Activated naive CD8-positive, alpha-beta T cell treated with anti-CD3 and anti-CD28 coated beads for 36 hours (primary cell): ENCODE measurements at places on chromosomes 16 and 17. TPM values are rescaled to one million over a fixed set of nuclear protein-coding genes. Genes with fewer than 3 reads are reported as not detected.
A peak's percentile ranks its signal among the peaks of the same experiment; 100 is the strongest.

The CFAP97D1 gene
- total RNA-seq, result not detected

DNA sequence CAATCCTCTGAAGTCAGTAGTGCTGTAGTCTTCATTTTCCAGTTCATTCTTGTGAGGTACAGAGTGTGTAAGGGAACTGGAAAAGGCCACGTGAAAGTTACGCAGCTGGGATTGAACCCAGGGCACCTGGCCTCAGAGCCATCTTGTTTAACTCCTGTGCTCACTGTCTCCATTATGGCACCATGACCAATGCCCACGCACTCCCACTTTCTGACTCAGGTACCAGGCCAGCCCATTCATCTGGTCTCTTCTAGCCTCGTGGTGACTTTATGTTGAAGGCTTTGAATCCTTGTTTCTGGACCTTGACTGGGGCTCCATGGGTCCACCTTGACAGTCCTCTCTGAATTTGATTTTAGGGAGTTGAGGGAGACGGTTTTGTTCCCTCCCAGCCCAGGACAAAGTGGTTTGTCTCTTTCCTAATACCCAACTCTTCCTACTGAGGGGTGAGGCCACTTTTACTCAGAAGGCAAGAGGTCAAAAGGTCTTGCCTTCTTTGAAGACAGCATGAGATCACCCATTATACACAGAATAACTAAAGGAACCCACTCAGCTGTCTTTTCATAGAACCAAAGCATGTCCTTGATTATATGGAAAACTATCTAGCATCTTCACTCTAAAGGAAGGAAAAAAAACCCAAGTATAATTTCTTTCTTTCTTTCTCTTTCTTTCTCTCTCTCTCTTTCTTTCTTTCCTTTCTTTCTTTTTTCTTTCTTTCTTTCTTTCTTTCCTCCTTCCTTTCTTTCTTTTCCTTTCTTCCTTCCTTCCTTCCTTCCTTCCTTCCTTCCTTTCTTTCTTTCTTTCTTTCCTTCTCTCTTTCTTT, 50.0 kb downstream of the OTOA start:
- DNase-seq, result no peak

GRCh38 chr17:67992548-67993152, 3.6 kb downstream of the C17orf58 start:
- DNase-seq, result no peak

- DNase-seq, result no peak
These were observed 7.8 kb upstream of the BIRC5 start for GRCh38 chr17:78206298-78206697.

GRCh38 chr17:27810211-27810901, 10.0 kb upstream of the NOS2 start:
- DNase-seq, result peak; percentile 58

GRCh38 chr16:75931043-75931442, 204.8 kb upstream of the CPHXL start:
- no peak for DNase-seq

- peak; percentile 8 for DNase-seq
These were observed at the start of gene SCNN1B for GRCh38 chr16:23302045-23302956. SCNN1B (plus strand) TSS chr16:23302302; CDS start chr16:23348600, 46,298 bp downstream.

GRCh38 chr17:82028246-82028645, 3.2 kb upstream of the RAC3 start:
- DNase-seq, result no peak

The TERB1 gene
- not detected for total RNA-seq

GRCh38 chr17:30950669-30951399, 20.0 kb upstream of the RNF135 start:
- no peak for DNase-seq

- DNase-seq, result no peak
These were observed 41.6 kb downstream of the RPGRIP1L start for GRCh38 chr16:53662072-53662471.

DNA sequence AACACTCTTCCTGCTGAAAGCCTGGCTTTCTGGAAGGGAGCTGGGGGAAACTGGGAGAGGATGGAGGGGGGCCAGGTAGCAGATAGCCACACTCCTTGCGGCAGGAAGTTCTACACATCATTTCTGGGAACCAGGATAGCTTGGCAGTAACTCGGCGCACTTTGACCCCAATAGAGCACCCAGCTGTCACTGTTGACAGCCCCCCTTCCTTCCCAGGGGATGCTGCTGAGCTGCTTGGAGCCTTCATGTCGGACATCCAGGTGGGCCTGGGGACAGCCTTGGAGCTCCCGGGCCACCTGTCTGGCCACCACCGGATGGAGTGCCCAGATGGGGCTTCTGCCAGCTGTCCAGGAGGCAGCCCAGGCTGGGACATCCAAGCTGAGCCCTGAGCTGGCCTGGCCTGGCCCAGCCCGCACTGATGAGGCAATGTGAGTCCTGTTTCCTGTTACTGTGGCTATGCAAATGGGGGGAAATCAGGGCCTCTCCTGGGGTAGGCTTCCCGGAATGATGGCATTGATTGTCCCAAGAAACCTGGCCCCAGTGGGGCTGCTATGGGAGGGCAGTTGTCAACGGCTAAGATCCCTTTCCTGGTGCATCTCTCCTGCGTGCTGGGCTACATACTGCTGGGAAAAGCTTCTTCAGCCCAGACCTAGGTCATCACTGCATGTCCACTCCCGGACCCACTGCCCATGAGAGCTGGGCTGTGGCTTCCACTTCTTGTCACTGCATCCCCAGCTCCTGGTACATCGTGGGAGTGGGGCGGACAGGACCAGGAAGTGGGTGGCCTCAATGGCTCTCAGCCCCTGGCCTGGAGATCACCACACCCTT, 50.0 kb downstream of the SOCS1 start:
- DNase-seq, result peak; percentile 10

DNA sequence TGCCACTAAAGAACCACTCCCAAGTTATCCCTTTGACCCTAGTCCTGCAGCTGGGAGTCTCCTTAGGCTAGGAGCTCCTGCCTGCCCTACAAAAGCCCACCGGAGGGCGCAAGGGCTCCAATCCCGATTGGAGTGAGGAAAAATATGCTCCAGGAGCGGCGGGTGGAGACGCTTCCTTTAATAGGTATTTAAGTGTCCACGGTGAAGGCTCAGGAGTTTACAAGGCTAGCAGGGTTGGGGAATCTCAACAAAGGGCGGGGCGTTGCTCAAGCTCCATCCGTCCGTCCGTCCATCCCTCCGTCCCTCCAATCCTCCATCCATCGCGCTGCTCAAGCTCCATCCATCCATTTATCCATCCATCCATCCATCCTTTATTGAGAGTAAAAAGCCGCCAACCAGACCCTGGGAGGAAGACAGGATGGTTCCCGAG, 556 bp upstream of the SPNS1 start:
- no peak for DNase-seq
